Activated CD4-positive, alpha-beta T cell treated with anti-CD3 and anti-CD28 coated beads for 48 hours (primary cell): ENCODE measurements at places on chromosomes 16 and 17.

DNA sequence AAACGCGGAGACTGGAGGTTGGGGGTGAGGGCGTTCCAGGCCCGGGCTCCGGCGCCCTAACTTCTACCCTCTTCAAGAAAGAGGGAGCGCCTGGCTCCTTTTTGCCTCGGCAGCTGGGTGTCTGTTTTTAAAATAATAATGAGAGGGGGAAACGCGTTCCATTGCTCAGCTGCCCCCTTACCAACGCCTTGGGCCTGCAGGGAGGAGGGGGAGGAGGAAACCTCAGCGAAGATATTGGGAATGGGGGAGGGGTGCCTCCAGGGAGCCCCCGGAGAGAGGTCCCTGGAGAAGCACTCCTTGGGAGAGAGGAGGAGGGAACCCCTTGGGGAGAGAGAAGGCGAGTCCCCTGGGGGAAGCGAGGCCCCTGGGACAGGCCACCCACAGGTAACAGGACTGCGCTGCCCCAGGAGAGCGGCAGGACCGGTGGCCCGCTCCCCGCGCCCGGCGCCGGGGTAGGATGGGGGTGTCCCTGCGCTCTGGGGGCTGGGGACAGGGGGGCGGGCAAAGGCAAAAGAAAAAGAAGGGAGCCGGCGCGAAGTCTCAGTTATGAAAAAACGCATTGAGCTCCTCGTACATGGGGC, 2.7 kb downstream of the NEUROD2 start:
- DNase-seq, result no peak

- no peak for DNase-seq
These were observed 12.0 kb downstream of the FAM83G start for GRCh38 chr17:18992454-18993130.

DNA sequence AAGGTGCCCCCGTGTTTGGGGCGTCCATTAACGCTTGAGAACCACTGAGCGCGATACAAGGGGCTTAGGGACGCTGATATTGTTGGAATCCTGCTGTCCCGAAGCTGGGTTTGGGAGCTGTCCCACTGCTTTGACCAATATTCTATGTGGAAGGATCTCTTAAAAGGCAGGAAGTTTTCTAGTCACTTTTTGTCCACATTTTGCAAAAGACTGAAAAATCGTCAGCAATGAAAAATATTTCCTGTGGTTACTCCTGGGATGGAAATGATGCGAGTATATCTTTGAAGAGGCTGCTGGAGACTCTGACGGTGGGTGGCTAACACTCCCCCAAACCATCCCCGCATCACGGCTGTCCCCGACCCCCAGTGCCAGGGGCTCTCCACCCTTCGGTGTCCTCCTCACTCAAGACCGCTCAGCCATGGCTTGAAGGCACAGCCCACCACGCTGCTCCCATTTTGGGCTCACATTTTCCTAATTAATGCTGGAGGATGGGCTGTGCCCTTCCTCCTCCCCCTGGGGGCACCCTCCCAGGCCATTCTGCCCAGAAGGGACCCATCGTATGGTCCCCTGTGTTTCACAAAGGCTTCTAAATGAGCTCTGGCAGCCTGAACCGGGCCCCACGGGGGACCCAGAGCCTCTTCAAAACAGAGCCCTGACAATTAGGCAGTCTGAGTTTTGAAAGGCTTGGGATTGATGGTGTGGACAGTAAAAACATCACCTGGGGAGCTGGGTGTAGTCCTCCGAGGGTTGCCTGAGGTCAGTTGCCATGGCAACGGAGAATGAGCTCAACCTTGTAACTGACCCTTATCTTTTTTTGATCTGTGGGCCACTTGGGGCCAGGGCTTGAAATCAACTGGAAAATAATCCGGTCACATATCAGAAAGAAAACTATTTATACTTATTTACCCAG, 158.6 kb downstream of the C16orf78 start:
- DNase-seq, result no peak

DNA sequence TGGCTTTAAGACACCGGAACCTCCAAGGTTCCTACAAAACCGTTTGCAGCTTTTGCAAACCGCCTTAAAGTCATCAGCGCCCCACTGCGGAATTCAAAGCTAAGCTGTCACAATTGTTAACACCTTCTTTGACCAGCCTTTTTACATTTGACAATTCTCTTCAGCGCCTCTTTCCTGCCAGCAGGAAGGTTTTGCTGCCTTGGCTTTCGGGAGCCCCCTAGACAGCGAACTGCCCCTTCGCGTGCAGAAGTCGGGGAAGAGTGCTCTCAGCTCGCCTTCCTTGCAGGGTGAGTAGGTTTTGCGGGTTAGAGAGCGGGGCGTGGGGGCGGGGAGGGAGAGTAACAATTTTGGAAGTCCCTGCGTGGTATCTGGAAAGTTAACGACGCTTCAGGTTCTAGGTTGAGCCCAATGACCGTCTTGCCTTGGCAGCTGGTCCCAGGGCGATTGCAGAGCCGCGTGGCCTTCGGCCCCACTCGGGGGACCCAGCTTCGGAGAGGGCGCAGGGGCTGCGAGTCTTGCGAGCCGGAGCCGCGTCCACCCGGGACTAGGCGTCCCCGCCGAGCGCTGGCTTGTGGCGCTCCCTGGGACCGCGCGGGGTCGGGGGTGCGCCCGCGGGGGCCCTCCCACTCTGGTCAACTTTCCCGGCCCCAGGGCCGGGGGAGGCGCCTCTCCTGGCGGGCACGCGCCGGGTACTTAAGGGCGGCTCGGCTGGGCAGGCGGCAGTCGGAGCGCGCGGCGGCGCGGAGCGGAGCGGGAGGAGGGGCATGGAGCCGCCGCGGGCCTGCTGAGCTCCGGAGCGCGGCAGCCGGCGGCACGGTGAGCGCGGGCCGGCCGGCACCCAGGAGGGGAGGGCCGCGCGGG, at the start of gene HAS3:
Gene HAS3, plus strand, starts transcription at position 153 of the 861 bp plus-strand sequence. CDS start 3,743 bp downstream, outside the sequence.
- peak; percentile 50 for DNase-seq

DNA sequence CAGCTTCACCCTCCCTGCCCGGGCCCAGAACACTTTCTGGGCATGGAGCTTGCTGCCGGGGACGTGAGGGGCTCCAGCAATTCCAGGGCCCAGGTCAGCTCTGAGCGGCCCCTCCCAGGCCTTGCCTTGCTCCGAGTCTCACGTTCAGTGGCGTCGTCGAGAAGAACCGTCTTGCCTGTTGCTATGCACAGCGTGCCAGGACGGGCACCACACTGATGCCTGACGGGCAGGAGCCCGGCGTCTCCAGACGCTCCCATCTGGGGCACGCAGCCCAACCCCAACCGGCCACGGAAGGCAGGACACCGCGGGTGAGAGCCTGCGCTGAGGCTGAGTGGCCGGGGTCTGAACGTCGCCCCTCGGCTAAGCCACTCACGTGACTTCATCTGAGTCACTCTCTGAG, 27.1 kb downstream of the TIMM22 start:
- no peak for DNase-seq

GRCh38 chr16:23155445-23156049, 6.3 kb upstream of the USP31 start:
- DNase-seq, result peak; percentile 6

DNA sequence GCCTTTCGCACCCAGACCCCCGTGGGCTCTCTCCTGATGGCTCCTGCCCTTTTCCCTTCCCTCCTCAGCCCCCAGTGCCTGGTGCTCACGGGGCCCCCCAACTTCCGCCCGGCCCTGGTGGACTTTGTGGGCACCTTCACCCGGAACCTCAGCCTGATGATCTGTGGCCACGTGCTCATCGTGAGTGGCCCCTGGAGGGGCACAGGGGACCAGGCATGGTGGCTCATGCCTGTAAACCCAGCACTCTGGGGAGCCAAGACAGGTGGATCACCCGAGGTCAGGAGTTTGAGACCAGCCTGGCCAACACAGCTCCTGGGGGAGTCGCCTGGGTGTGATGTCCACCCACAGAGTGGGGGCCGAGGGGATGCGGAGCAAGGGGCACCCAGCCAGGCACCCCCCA, 21.3 kb downstream of the SLC12A3 start:
- no peak for DNase-seq

- peak; percentile 97 for DNase-seq
These were observed at the start of gene PIMREG for GRCh38 chr17:6443692-6444570. TSS of gene PIMREG (plus strand) at chr17:6444455. CDS start at chr17:6445111, 656 bp downstream.

DNA sequence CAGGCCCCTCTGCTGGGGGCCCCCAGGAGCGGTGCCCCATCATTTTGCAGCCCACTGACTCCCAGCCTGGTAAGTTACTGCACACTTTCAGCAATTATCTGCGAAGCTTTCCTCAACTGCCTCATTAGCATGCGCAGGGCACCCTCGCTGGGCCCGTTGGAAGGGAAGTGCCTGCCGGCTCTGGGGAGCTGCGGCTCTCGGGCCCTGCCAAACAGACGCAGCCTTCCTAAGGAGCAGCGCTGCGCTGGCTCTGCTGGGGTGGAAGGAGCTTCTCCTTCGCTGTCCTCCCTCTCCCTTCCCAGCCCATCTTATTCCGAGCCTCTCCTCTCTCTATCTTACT, 71.0 kb downstream of the RBBP6 start:
- peak; percentile 25 for DNase-seq

DNA sequence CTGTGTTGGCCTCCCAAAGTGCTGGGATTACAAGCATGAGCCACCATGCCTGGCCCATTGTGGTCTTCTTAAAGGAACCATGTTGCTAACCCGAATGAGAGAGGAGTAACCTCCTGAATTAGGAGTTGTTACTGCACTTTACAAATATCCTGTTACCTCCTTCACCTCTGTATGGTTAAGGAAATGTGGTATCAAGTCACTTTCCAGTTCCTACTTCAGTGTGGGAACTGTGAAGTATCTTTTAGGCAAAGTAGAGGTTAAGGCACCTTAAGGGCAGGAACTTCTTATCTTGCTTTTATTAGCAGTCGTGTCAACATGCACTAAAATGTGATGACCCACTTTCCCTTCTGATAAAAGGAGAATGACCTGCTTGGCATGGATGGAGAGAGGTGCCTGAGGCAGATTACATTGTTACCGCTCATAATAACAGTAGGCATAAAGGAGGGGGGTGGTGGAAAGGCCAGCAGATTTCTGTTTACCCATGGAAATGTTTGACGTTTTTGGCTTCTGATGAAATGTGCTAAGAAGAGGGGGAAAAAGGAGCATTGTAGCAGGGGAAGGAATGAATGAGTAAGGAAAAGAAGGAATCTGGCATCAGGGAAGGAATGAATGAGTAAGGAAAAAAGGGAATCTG, 28.5 kb downstream of the FTO start:
- DNase-seq, result no peak

GRCh38 chr16:5205361-5206040, 107.9 kb upstream of the EEF2KMT start:
- DNase-seq, result no peak

GRCh38 chr17:14454746-14455145, 153.9 kb downstream of the HS3ST3B1 start:
- DNase-seq, result no peak

- DNase-seq, result no peak
These were observed 20.4 kb downstream of the HDAC5 start for GRCh38 chr17:44102849-44103622.

- no peak for DNase-seq
These were observed 25.7 kb downstream of the CDYL2 start for GRCh38 chr16:80778703-80779102.

DNA sequence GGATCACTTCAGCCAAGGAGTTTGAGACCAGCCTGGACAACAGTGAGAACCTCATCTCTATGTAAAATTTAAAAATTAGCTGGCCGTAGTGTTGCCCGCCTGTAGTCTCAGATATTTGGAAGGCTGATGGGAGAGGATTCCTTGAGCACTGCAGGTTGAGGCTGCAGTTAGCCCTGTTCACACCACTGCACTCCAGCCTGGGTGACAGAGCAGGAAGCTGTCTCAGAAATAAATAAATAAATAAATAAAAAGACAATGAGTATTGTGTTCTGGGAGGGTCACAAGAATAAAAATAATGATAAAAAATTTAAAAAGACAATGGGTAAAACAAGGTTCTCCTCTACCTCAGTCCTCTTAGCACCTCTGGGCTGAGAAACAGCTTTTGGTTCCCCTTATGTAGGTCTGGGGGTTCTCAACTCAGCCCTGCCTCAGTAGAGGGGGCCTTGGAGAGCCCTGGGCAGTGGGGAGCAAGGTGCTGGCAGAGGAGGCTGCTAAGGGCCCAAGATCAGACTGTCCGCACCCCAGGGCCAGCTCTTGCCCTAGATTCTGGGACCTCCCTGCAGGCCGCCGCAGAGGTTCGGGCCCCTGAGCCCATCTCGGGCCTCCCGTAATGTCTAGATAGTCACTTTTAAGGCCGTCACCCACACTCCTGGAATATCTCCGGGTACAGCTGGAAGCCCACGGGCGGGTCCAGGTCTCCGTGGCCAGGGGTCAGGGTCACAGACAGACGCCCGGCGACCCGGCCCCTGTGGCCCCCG, 3.4 kb downstream of the ZNF764 start:
- DNase-seq, result no peak

- peak; percentile 70 for DNase-seq
These were observed 68.8 kb downstream of the AMFR start for GRCh38 chr16:56356276-56357240.

DNA sequence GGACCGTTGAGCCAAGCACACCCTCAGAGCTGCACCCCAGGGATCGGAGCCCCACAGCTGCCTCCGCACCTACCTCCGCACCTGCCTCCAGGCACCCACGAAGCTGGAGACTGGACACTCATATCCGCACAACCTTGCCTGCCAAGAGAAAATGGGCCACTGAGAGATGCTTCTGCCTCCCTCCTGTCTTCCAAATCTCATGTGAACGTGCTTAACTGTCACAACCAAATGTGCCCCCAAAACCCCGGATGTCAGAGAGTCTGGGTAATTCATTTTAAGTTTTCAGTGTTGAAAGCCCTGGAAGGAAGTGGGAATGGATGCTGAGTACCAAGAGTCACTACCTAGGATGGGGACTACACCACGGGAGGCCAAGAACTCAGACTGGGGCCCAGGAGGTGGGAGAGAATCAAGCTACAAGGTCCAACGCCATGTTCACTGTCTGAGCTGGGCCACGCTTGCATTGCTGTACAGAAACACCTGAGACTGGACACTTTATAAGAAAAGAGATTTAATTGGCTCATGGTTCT, 49.5 kb upstream of the MEAK7 start:
- peak; percentile 62 for DNase-seq

GRCh38 chr16:88317613-88317965, 65.2 kb upstream of the ZNF469 start:
- no peak for DNase-seq

DNA sequence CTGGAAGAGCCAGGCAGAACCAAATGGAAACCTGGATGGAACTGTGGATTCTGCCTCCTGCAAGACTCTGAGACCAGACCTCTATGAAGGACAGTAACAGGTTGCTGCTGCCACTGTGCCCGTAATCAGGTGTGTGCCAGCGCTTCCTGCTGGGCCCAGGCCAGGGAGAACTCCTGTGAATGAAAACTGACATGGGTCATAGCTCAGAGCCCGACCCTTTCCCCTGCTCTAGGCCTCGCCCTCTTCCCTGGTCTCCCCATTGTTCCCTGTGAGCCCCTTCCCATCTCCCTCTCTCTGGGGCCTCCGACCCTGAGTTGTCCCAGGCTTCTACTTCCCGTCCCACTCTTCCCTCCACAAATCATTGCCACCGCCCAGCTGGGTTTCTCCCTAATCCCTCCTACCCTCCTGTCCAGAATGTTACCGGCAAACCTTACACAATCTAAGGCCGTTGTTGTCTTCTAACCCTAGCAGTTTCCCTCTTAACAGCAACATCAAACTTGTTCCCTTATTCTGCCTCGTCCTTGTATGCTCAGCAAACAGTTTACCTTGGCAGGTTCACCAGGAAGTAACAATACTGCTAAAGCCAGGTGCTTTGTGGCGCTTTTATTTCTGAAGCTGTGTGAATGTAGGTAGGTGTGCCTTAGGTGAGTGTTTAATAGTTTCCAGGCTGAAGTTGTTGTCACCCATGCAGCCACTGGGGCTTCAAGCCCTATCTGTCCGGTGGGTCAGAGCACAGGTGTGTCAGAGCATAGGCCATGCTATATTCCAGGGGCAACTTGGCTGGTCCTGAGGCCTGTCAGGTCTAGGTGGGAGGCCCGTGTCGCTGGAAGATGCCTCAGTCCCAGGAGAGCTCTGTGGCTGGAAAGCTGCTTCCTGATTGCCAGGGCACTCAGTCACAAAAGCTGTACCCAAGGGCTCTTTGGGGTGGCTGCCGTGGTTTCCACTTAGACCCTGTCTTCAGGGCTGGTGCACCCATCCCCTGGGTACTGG, 32.0 kb downstream of the SMPD3 start:
- no peak for DNase-seq
